Putamen (tissue), 1 donor: ENCODE measurements at places on chromosomes 5 and 9.

- DNase-seq = no peak
Measured at GRCh38 chr5:77707791-77708190, 68.3 kb downstream of the TBCA start.

DNA sequence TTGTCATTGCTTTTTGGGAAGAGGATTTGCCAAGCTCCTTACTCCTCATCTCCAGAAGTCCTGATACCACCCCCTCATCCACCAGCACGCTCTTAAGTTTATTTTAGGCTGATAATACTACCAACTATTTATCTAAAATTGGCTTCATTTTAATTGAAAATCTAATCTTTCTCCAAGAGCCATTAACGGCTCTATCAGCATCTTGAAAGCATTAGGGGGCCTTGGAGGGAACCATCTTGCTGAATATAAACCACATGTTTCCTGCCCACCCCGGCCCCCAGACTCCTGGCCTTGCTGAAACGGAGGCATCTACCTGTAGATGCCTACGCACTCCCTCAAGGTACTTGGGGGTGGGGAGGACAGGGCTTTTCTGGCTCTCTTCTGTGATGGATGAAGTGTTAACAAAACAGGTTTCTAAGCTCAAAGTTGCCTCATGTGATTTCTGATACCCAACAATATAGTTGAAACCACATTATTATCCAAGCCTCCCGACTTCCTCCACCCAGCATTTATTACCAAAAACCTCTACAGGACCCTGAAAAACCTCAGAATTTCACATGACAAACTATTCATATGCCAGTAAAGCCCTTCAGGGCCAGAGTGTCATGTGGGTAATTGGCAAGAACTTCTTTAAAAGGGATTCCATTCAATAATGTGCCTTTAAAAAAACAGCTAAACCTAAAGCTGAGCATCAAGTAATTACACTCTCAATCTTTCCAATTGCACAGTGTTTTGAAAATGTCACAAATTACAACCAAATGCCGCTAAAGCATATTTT, 96.7 kb downstream of the SAXO1 start:
- no peak for DNase-seq

DNA sequence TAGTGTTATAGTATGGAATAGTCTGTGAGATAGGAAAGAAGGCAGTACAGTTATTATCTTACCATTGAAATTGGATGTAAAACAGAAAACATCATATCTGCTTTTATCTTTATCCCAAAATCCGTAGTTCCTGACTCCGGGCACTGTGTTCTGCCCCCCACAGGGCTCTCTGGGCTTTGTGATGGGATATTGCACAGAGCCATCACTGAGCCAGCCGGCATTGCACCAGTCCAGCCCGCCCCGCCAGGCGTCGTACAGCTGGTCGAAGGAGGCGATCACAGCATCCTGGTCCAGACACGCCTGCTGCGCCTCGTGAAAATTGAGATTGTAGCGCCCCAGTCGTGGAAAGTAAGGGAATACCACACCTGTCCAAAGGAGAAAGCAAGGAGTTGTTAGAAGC, 76.4 kb downstream of the HAPLN1 start:
- DNase-seq = no peak

DNA sequence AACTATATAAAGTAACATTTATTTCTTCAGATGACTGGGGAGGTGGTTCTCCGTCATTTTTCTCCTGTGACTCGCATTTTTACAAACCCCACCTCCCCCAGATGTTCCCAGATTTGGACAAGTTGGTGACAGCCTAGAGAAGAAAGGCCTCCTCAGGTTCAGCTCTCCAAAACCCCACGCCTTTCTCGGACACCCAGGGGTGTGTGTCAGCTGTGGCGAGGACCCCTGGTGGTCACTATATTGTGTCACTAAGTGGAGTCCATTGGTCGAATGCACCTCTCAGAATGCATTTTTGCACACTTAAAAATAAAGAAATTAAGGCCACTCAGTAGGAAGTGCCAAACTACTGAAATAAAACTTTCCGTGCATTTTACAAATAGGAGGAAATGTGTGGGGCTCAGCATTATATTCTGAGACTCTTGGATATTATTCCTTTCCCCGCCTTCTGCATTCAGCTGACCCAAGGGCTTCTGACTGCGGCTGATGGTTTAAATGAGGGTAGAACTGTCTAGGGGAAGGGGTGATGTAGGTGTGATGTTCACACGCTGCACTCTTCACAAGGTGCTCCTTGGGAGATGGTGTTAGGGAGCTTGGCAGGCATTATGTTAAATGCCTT, 47.6 kb downstream of the ACO1 start:
- DNase-seq = no peak

GRCh38 chr5:138647261-138647788, 72.1 kb upstream of the HSPA9 start:
- no peak for DNase-seq

- DNase-seq = no peak
Measured at GRCh38 chr9:118034701-118035100, 330.5 kb downstream of the TLR4 start.

DNA sequence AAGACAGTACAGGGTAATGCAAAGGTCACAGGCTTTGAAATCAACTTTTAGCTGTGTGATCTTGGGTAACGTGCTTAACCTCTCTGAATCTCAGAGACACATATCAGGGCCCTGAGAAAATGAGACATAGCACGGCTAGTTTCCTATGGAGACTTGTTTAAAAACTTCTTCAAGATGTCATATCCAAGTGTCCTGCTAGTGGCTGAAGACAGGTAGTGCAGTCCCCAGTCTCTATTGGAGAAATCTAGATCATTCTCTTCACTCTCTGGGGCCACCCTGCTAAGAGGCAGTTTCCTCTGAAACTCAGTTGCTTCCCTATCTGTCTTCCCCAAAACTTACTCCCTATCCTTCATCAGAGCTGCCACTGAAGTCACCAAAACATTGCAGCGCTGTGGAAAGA, 30.3 kb upstream of the GRXCR2 start:
- no peak for DNase-seq

GRCh38 chr5:113376640-113377039, 58.1 kb downstream of the TSSK1B start:
- no peak for DNase-seq

- DNase-seq = no peak
Measured at GRCh38 chr9:21570643-21571275, 88.6 kb upstream of the IFNE start.
